ENCODE measurements at places on chromosomes 16 and 17.

GRCh38 chr17:43679401-43679800 is 17.7 kb upstream of the MEOX1 start:
- no peak for DNase-seq

GRCh38 chr17:28717578-28718332 is at the start of gene RAB34:
Gene RAB34, minus strand, starts transcription at chr17:28717868. Its CDS starts 602 bp downstream, at chr17:28717266.
- no peak for DNase-seq

- no peak for DNase-seq
These were observed 34.1 kb downstream of the MEOX1 start for GRCh38 chr17:43627653-43628052.

- DNase-seq, result no peak
These were observed 267.6 kb upstream of the SDK2 start for GRCh38 chr17:73911726-73912372.

DNA sequence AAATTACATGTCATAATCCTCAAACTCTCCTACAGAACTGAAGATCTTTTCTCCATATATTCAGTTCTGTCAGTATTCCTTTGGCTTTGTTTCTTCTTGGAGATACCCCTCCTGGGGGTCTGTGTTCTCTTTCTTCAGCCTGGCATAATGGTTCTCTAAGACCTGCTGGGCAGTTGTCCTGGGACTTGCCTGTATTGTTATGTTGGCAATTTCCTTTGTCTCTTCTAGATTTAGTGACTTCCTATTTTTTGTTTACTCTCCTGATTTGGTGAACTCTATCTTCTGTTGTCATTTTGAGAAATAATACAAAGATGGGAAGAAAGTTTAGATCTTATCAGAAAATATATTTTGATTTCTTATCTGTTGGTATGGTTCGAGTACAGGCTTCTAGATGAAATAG is 127.8 kb downstream of the GOSR1 start:
- DNase-seq, result no peak

DNA sequence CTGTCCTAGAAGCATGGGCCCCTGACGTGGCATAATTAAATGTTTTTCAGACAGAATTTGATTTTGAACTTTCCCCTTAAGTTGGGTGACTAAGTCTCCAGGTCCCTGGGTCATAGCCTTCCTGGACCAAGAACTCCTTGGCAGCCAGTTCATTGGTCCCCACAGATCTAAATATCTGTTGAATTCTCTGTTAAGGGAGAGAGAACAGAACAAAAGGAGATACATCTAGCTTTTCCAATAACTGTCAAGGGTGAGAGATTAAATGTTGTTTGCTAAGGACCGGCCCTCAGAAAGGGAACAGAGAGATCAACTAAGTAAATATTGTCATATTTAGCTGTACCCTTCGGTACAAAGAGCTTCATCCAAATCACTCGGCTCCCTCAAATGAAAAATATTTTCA is 78.2 kb upstream of the NOL11 start:
- DNase-seq, result no peak

DNA sequence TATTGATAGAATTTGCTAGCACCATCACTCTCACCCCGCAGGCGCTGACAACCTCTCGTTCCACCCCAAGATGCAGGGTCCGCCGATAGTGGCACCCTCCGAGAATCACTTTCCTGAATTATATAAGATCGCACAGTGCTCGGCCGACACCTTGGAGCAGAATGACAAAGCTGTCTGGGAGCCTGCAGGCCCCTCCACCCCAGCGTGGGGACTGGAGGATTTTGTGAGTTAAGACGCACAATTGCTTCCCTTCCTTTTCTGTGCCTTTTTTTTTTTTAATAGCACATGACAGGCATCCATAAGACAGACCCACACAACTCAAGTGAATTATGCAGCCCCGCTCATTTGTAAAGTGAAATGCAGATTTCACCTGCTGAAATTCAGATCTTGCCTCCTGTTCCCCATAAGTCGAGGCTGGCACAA is 155.3 kb downstream of the C16orf78 start:
- DNase-seq, result no peak

- DNase-seq, result no peak
These were observed 1.5 kb upstream of the TBCD start for GRCh38 chr17:82750241-82750908.

DNA sequence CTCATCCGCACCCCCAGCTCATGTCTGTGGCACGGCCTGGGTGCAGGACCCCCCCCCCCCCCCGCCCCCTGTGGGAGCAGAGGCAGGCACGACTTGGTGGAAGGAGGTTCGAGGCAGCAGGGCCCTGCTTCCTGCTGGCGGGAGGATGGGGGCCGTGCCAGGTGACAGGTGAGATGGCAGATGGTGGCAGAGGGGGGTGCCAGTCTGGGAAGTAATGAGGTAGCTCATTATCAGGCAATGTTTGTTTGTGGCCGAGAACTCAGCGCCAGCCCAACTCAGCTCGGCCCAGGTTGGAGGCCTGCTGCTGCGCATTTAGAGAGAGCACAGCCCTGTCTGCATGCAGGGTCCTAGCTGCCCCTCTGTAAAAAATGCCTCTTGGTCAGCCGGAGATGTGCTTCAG is 40.1 kb upstream of the JPH3 start:
- no peak for DNase-seq

DNA sequence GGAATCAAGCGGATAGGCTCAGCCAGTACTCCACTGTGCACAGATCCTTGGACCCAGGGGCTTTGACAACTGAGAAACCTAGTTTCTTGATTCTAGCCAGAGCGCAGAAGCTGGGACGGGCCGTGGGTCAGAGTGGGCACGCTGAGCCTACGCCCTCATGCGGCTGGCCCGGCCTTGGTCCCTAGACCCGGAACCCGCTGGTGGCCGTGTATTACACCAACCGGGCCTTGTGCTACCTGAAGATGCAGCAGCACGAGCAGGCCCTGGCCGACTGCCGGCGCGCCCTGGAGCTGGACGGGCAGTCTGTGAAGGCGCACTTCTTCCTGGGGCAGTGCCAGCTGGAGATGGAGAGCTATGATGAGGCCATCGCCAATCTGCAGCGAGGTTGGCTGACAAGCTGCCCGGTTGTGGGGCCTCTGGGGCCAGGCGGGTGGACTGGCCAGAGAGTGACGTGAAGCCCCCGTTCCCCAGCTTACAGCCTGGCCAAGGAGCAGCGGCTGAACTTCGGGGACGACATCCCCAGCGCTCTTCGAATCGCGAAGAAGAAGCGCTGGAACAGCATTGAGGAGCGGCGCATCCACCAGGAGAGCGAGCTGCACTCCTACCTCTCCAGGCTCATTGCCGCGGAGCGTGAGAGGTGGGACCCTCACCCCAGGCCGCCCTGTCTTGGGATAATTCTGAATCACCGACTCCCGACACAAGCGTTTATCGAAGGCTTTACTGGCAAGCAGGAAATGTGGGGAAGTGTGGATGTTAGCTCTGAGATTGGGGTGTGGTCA is 946 bp downstream of the STUB1 start:
- DNase-seq, result no peak

DNA sequence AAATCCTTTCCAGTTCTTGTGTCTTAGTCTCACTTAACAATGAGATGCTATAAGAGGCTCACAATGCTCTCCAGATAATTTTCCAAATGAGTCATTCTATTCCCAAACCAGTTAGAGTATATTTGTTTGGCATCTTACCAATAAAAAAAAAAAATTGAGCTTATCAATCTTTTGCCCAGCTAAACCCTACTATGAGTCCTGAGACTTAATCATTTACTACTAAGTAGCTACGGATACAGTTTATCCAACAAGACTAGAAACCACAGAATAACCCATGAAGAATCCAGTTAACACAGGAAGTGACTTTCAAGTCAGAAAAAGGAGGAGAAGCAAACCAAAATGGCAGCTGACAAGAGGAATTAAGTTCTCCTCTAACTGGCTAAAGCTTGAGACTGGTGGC is 330.3 kb upstream of the XYLT1 start:
- DNase-seq, result no peak

- DNase-seq, result no peak
These were observed 30.2 kb upstream of the MRPS23 start for GRCh38 chr17:57880086-57880456.

DNA sequence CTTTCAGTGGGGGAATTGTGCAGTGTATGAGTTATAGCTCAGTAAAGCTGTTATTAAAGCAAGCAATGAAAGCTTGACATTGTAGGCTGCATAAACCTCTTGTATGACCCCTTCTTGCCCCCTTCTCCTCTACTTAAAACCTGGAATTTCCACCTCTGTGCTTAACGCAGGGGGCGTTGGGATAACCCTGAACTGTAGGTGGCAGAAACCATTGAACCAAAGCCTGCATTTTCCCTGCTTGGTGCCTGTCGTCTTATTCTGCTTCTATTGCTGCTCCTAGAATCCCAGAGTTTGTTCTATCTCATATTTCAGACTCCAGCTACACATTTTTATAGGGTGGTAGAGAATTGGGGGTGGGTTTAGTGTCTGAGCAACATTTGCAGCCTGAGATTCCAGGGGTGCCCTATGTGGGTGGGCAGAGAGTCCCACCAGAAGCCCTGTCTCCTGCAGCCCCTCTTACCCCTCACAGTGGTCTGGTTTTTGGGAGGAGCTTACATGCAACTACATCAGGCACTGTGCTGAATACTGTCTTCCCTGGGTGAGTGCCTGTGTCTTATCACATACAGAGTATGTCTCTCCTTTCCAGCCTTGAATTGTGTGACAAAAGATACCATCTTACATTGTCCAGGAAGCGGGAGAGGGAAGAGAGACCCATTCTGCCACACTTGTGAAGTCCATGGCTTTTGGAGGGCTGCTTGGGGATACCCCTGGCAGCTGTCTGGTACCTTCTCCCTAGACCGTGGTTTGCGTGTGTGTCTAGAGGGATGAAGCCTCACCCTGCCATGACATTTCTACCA is 407.7 kb upstream of the EEF2KMT start:
- no peak for DNase-seq

- DNase-seq, result no peak
These were observed 361.7 kb upstream of the TNRC6C start for GRCh38 chr17:77596491-77597417.

DNA sequence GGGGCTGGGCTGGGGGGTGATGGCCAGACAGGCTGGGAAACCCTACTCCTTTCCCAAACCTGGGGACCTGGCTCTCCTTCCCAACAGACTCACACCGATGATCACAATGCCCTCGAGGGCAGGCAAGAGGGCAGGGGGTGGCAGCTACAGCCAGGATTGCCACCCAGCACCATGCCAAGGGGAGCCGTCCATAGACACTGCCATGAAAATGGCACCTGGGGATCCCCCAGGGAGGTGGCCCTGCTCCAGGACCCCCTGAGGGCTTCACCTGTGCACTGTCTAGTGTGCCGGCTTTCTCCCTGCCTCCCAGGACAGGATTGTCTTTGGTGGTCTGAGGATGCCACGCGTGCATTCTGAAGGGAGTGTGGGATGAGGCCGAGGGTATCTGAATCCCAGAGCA is 24.6 kb downstream of the RPH3AL start:
- no peak for DNase-seq

DNA sequence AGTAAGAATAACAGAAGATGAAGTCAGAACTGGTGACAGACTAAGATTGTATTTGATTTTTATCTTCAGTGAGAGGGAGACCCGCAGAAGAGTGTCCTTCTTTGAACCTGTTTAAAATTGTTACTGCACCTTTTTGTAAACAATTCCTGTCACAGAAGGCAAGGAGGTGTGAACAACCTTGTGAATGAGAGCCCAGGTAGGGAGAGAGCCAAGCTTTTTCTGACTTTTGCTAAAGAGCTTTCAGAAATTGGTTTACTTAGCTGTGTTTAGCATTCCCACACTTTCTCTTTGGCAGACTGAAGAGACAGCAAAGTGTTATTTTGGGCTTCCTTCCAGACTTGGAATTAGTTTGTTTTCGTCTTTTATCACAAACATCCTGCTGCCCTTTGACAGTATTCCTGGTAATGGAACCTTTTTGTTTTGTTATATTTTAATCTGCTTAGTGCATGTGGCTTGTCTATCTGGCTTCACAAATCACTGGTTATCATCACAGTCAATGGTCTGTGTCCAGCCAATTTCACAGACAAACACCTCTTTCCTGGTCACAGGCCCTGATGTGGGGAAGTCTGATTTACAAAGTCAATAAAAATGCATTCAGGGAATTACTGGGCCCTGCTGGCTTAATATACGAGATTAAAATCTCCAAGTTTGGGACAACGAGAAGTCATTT is 85.7 kb upstream of the HS3ST2 start:
- DNase-seq, result no peak

DNA sequence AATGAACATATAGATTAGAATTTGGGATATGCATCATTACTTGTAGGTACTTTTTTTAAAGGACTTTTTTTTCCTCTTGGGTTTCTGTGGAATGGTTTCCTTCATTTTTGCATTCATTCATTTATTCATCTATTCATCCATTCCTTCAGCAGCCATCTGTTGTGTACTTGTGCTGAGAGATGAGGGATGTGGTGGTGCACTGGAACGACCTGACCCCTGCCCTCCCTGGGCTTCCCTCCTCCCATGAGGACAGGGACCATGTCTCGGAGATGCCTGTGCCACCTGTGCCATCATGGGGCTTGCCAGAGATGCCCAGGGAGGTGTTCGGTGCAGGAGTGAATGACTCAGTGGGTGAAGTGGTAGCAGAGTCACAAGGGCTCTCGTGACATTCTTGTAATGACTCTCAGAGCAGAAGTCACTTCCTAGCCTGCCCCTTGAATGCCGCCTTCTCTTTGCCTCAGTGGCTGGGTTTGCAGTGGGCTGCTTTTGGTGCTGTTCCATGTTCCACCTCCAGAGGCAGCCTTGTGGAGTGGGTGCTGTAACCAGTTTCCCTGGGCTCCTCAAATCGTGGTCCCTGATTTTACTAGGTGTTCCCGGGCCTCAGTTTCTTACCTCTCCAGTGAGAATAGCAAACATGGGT is 43.9 kb downstream of the CLEC16A start:
- peak; percentile 54 for DNase-seq

DNA sequence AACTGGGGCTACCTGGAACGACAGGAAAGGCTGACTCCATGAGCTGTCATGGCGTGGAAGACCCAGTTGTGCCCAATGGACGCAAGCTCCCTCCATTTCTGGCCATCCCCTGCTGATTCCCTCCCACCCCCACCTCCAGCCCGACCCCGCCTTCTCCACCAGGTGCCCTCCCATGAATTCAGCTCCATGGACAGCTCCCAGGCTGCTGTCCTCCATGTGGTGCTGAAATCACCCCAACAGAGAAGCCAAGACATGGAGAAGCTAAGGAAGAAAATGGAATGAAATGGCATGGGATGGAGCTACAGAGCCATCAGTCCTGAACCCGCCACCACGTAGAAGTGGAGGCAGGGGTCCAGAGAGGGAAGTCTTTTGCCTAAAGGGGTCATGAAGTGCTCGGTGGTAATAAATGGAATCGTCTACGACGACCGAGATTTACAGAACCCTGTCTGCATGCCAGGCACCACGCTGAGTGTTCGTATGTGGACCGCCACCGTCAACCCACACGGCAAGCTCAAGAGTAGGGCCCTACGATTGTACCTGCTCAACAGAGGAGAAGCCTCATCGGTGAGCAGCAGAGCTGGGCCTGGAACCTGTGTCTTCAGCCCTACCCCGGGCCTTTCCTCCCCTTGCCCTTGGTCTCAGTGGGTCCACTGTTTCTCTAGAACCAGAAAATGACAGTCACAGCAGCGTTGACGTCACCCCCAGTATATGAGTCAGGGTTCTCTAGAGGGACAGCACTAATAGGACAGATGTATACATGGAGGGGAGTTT is 9.3 kb upstream of the ZC3H18 start:
- DNase-seq, result no peak

GRCh38 chr16:79334127-79334526 is 266.4 kb downstream of the MAF start:
- peak; percentile 12 for DNase-seq

All from stimulated activated CD8-positive, alpha-beta memory T cell treated with anti-CD3 and anti-CD28 coated beads, Interleukin-7, amount 100 ng/mL, for 24 hours (primary cell).